NCI-H2227 treated with DMSO at 0.1 percent for 48 hours (cell line): ENCODE measurements at places on chromosomes 7 and 10.
A peak's percentile ranks its signal among the peaks of the same experiment; 100 is the strongest.

DNA sequence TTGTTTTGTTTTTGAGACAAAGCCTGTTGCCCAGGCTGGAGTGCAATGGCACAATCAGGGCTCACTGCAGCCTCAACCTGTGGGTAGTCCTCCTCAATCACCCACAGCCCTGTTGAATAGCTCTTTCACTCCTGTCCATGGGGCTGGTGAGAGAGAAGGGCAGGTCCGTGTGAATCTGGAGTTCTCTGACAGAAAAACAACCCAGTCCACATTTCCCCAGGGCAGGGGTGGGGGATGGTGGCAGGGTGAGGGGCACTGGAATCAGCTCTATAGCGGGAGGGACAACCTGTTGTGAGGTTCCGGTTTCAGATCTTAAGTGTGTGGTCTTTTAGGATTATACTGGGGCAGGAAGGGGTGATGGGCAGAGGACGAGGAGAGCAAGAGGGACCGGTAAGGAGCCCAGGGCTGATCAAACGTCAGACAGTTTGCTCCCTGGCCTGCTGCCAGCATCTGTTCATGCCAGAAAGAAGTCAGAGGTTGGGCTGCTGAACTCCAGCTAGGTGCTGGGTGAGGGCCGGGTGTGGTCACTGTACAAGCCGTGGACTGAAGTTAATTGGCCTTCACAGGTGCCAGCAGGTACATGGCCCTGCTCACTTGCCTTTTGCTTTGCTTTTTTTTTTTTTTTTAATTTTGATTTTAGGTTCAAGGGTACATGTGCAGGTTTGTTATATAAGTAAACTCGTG, 33.2 kb upstream of the MKRN1 start:
- peak; percentile 25 for DNase-seq

- no peak for DNase-seq
Measured at GRCh38 chr10:67657775-67658174, 38.2 kb downstream of the CTNNA3 start.

DNA sequence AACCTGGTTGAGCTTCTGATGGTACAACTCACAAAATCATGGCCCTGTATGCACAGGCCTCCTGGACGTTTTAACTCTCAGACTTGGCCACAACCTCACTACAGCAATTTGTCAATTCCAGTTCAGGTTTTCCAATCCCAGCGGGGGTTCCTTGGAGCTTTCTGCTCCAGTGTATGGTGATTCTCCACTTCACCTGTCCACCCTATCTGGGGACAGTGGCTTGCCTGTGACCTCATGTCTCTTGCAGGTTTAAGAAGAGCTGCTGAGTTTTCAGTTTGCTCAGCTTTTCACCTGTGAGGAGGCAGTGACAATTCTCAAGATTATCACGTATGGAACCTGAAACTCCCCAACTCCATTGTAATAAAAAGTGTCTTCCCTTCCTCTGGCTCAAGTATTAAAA, 254.1 kb downstream of the DIP2C start:
- DNase-seq, result no peak

GRCh38 chr10:75276069-75276872, 40.5 kb upstream of the COMTD1 start:
- DNase-seq, result no peak

GRCh38 chr7:80597875-80598274, 40.6 kb upstream of the CD36 start:
- DNase-seq, result no peak

- peak; percentile 65 for DNase-seq
Measured at GRCh38 chr10:61179771-61180170, 235.8 kb upstream of the RHOBTB1 start.

GRCh38 chr7:120874722-120875121, 16.8 kb upstream of the TSPAN12 start:
- no peak for DNase-seq

- DNase-seq, result no peak
Measured at GRCh38 chr7:135979471-135980011, 2.4 kb upstream of the MTPN start.

GRCh38 chr10:84308021-84308420, 20.4 kb upstream of the CCSER2 start:
- DNase-seq, result no peak

- DNase-seq, result no peak
Measured at GRCh38 chr10:113158183-113158582, 208.1 kb downstream of the TCF7L2 start.

DNA sequence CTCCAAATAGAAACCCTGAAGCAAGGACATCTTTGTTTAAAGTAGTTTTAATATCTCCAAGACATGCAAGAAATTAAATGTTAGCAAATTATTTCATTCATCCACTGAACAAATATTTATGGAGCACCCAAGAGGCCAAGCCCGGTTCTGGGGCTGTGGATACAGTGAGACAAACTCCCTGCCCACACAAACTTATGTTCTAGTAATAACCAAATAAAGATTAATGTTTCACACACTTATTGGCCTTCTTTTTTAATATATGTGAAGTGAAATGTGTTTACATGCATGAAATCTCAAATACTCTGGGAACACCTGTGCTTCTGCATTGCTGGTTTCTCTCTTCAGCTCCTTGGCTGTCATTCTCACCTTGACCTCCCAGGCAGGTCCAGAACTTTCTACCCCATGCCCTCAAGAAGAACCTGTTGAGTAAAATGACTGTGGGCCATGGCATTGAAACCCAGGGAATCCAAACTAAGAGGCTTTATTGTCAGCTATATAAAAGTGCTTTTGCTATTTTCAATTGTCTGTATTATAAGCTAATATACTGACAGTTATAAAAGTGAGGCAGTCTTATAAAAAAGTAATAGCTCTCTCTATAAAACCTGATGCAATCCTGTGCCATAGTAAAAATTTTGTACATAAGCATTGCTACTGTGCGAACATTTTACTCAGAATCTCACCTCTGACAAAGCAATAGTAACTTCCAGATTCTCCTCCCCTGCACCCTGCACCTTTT, 43.7 kb downstream of the SVIL start:
- no peak for DNase-seq

DNA sequence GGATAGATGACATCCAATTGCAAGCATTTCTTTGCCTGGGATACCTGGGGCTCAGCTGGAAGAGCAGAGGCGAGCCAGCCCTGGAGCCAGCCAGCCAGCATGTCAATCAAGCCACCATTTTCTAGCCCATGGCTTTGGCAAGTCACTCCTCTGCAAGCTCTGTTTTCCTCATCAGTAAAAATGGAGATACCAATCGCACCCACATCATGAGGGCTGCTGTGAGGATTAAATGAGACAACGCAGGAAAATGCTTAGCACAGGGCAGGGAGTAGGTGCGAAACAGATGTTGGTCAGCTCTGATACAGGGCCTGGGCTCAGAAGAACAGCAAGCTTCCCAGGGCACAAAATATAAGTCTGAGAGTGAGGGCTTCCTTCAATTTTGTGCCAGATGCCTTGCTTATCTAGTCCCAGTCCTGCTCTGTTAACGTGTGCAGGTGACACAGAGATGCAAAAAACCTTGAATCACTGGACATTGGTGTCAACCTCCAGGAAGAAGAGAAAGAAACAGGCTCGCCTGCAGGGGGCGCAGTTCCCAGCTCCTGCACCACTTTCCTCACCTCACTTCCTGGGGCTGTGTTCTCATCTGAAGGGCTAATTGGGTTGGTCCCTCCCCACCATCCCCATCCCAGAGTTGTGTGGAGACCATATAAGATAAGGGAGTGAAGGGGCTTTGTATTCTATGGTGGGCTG, 72.8 kb upstream of the CACUL1 start:
- DNase-seq, result no peak

- no peak for DNase-seq
Measured at GRCh38 chr10:77006836-77007511, 630.6 kb downstream of the KCNMA1 start.

DNA sequence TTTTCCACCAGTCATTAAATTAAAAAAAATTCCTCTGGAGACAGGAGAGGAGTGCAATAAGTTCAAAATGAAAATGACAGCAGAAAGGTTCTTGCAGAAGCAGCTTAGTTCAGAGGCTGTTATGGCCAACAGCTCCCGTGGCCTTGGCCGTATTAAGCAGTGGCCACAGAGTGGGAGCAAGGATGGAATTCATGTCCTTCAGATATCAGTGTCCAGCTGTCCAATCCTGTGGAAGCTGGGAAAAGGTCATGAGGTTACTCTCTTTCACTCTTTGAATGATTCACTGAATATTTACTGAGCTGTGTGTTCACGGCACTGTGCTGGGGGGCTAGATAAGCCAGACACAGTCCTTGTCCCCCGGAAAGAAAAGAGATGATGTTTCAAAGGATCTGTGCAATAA, 231.8 kb downstream of the BMPER start:
- no peak for DNase-seq

DNA sequence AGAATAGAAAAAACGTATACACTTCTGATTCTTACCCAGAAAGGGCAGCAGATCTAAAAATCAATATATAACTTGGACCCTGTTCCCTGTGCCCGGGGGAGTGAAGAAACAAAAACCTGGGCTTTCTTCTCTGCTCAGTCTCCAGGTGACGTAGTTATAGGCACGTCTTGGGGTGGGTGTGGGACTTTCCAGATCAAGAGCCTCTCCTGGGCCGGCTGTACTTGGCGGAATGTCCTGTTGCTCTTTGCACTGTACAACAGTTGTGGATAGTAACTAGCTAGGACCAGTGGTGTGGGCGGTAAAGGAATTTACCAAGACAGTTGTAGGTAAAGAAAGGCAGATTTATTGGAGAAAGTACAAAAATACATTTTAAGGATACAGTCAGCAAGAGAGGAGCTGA, 40.4 kb upstream of the STEAP4 start:
- no peak for DNase-seq

GRCh38 chr10:128254476-128254875, 128.3 kb upstream of the MKI67 start:
- DNase-seq, result no peak

DNA sequence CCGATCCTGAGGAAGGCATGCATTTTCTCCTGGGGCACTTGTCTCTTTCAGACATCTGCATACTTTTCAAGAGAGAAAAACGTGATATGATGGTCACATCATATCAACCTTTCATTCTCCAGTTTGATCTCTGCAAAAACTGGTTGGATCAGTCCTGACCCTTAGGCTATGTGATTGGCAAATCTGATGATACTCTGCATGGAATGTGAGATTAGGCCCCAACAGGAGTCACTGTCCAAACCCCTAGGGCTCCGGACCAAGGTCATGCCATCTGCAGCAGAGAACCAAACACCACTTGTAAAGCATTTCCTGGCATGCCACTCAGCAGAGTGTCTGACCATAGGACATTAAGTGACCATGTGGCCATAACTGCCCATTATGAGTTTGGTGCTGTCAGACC, 8.6 kb downstream of the GCK start:
- DNase-seq, result no peak

GRCh38 chr7:149126662-149127266, 640 bp upstream of the ZNF425 start:
- DNase-seq, result peak; percentile 27

DNA sequence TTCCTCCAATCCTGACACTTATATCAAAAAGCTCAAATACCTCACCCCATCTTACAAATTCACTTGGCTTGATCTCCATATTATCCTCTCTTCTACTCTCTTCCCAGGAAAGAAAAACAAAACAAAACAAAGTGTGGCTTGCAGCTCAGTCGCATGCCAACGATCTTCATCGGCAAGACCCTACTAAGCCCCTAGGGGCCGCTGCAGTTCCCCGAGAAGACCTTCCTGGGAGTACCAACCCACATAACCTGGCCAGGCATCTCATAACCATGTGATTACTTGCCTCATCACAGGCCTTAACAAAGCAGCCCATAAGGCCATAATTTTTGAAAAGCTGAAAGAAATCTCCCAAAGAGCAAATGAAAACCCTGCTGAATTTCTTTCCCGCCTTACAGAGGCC, 103.7 kb downstream of the ZNF92 start:
- DNase-seq, result no peak

DNA sequence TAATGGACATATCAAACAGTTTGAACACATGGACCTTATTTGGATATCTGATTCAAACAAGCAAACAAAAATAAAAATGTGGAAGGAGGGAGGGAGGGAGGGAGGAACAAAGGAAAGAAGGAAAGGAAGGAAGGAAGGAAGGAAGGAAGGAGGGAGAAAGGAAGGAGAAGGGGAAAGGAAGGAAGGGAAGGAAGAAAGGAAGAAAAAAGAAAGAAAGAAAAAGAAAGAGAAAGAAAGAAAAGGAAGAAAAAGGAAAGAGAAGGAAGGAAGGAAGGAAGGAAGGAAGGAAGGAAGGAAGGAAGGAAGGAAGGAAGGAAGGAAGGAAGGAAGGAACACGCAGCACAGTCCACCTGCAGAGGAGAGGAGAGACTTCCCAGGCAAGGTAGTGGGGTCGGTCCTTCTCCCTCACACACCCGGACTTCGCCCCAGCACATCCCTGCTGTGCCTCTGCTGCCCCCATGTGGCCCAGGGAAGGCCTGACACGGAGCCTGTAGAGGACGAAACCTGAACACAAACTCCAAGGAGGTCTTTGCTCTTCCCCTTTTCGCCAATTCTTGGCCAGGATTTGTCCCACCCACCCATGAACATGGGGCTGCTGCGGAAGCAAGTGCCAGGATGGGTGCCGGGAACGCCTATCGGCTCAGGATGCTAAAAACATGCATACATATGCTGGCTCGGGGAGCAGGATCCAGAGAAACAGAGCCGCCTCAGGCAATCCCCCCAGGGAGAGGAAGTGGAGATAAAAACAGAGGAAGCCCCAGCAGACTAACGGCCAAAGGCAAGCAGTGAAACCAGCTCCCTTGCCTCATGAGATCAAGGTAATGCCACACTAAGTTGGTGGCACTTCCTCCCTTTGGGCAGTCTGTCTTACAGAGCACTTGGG, 52.3 kb upstream of the DGKI start:
- peak; percentile 69 for DNase-seq

- no peak for DNase-seq
Measured at GRCh38 chr7:118169146-118169545, 14.8 kb upstream of the LSM8 start.

DNA sequence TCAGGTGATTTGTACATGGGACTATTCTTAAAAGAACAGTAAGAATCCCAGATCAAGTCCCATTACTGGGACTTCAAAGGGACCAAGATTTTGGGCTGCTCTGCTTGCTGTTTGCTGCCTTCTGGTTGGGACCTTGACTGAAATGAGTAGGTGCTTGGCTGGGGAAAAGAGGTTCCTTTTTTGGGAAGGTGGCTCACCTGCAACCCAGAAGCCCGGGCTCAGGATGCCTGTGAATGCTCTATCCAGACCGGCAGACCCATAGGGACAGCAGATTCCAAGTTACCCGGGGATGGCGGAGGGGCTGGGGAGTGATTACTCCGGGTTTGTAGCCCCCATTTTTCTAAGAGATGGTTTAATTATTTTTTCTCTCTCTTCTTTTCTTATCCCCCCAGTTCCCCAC, 104.0 kb downstream of the CPXM2 start:
- DNase-seq, result no peak

- no peak for DNase-seq
Measured at GRCh38 chr7:11612737-11613136, 219.3 kb downstream of the THSD7A start.
